Esophagus mucosa (tissue), 1 donor: ENCODE measurements at places on chromosomes 16 and 17.
A peak's percentile ranks its signal among the peaks of the same experiment; 100 is the strongest.

GRCh38 chr16:56190048-56190676 is 1.1 kb upstream of the GNAO1 start:
- no peak for ATAC-seq

GRCh38 chr16:50351116-50351515 is 17.7 kb downstream of the BRD7 start:
- no peak for ATAC-seq

DNA sequence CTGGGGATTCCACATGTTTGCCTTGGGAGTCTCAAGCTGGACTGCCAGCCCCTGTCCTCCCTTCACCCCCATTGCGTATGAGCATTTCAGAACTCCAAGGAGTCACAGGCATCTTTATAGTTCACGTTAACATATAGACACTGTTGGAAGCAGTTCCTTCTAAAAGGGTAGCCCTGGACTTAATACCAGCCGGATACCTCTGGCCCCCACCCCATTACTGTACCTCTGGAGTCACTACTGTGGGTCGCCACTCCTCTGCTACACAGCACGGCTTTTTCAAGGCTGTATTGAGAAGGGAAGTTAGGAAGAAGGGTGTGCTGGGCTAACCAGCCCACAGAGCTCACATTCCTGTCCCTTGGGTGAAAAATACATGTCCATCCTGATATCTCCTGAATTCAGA is 28.9 kb downstream of the CDRT15 start:
- ATAC-seq, result no peak

GRCh38 chr17:28384281-28385036 is 13.0 kb downstream of the SARM1 start:
- ATAC-seq, result peak; percentile 79

GRCh38 chr17:72345088-72345487 is 224.3 kb downstream of the SOX9 start:
- peak; percentile 49 for ATAC-seq

- ATAC-seq, result peak; percentile 55
These were observed at the start of gene ZG16B for GRCh38 chr16:2829501-2830354. Gene ZG16B (plus strand): TSS chr16:2830303. CDS start chr16:2830442, 139 bp downstream.

- no peak for ATAC-seq
These were observed 22.6 kb upstream of the EFCAB13 start for GRCh38 chr17:47301161-47301560.

- ATAC-seq, result peak; percentile 73
These were observed 2.9 kb downstream of the ZBTB4 start for GRCh38 chr17:7476494-7476893.

GRCh38 chr17:47243737-47244598 is 9.7 kb upstream of the ITGB3 start:
- ATAC-seq, result no peak

DNA sequence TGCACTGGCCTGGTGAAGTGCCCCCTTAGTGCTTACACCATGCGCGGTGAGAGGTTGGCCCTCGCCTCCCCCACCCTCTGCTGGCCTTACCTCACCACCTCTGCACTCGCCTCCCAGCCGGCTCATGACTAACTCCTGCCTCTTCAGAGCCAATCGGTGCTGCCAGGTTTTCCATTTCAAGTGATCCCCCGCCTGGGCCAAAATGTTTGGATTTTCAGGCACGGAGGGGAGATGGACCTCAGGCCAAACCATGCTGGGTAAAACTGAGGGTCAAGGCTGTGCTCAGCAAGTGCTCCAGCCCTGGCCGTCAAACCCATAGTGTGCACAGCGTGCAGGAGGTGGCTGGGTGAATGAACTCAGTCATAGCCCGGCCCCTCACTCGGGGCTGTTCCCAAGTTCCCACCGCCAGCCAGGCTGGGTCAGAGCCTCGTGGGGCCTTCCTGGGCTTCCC is 175.4 kb downstream of the SEC14L1 start:
- ATAC-seq, result peak; percentile 14
